ENCODE measurements at places on chromosomes 1 and 21. TPM values are rescaled to one million over a fixed set of nuclear protein-coding genes. Genes with fewer than 3 reads are reported as not detected.

- no peak for DNase-seq
These were observed 5.6 kb downstream of the SETDB1 start for GRCh38 chr1:150931773-150932172.

The SH3D21 gene
- 19.4 TPM for total RNA-seq

DNA sequence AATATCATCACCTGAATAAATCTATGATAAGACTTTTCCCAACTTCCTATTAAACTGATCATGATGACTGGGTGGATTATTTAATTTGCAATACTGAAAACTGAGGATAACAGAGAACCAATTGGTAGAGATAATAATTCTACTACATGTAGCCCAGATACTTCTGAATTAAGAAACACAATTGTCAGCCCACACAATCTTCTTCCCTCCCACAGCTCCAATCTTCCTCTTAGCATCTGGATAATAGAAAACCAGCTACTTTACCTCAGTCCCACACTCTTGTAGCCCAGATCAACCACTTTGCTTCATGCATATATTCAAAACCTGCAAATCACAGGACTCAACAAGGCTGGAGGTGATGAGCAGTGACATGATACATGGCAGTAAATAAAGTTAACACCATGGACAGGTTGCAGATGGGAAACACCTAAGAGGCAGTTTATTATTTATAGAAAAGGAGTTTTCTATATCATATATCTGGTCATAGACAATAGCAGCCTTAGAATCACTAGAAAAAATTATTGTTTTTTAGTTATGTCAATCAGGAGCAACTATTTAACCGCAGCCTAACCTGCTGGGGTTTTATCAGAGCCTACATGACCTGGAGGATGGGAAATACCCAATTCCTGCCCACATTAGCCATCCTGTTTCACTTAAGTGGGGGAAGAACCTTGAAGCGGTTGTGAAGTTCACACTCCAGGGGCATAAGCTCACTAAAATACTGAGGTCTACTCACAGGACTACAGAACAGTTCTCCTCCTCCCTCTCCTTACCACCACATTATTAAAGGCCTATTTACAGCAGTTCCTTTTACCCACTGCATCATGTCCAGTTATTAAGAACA is 16.7 kb downstream of the FRRS1 start:
- no peak for DNase-seq

- no peak for DNase-seq
These were observed 120.8 kb downstream of the DMRTB1 start for GRCh38 chr1:53580009-53580400.

DNA sequence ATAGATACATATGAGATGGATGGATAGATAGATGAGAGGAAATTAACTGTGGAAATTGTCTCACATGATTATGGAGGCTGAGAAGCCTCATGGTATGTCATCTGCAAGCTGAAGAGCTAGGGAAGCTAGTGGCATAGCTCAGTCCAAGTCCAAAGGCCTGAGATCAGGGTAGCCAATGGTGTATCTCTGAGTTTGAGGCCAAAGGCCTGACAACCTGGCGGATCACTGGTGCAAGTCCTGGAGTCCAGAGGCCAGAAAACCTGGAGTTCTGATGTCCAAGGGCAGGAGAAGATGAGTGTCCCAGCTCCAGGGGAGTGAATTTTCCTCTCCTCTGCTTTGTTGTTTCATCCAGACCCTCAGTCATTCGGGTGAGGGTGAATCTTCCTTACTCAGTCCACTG is 43.9 kb upstream of the SPOCD1 start:
- DNase-seq: no peak

- no peak for DNase-seq
These were observed 142.2 kb downstream of the LHX8 start for GRCh38 chr1:75276385-75276784.

DNA sequence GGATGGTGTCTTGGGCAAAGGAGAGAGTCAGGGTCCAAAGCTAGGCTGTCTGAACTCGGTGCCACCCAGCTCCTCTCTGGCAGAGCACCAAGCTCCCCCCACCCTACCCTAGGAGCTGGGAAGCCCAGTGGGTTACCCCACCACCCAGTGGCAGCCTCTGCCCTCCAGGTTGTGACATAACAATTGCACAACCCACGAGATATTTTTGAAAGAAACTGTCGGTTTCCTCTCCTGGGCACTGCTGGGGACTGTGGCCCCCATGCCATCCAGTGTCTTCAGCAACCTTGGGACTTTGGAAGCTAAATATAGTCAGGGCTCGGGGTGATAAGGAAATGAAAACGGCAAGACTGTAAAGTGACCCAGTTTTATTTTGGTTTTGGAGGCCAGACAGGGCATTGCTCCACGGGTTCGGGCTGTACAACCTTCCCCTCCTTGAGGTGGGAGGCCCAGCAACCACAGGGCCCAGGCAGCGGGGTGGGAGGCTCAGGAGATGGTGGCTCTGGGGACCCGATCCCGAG is 1.4 kb downstream of the CITED4 start:
- DNase-seq: no peak

The CCDC28B gene
- total RNA-seq: 37.1 TPM

The FAM72C gene
- total RNA-seq: 16.9 TPM

The UQCRHL gene
- 1.5 TPM for total RNA-seq

- no peak for DNase-seq
These were observed 63.3 kb upstream of the PTGFR start for GRCh38 chr1:78427506-78427905.

DNA sequence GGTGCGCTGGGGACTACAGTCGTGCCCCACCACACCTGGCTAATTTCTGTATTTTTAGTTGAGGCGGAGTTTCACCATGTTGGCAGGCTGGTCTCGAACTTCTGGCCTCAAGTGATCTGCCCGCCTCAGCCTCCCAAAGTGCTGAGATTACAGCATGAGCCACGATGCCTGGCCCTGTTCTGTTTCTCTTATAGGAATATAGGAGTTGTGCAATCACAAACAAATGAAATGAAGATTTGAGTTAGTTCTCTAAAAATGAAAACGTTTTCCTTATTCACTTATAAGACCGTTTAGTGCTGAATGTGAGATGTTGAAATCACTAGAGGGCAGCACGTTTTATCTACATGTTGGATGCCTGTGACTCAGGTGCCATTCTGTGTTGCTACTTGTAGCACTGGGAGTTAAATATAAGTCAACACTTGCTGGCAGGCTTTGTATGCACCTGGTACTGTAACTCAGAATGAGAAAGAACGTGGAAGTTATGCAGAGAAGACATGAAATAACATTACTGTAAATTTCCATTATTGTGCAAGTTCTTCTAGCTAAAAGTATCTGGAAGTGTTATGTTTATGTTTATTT is 45.8 kb downstream of the MIGA1 start:
- peak; percentile 63 for DNase-seq

The PLEKHA6 gene
- total RNA-seq: 0.07 TPM

DNA sequence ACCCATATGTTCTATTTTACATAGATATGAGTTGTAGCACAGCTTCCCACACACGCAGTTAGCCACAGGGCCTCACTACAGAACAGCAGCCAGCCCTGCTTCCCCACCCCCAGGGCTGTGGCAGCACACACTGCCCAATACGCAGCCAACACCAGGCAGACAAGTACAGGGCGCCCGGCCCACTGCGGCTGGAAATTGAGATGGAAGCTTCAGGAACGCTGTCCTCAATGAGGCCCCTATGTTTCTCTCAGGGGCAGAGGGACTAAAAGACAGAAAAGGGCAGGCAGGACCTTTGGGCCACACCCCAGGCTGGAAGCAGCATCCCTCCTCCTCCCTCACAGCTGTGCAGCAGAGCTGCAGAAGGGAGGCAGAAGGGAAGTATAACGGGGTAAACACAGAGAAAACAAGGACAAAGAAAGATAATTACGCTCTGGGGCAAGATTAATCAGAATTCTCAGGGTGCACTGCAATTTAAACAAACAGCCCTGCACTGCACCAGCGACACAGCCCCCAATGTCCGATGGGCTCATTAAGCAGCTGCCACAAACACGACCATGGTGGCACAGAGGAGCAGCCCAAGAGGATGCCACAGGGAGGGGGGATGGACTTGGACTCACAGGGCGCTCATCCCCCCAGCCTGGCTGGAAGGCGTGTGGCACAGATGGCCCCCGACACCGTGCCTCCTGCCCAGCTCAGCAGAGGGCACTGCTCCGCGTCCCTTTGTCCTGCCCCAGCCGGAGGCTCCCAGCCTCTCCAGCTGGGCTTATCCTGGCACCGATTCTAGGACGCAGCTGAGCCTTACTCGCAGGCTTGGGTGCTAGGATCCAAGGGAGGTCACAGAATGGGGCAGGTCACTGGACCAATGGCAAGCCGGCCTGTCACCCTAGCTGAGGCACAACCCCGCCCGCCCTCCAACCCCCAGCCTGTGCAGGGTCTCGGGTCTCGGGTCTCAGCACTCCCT is 14.2 kb downstream of the WDR4 start:
- no peak for DNase-seq

- DNase-seq: peak; percentile 63
These were observed 6.9 kb upstream of the IL22RA1 start for GRCh38 chr1:24149866-24150233.

The INSRR gene
- 0.68 TPM for total RNA-seq

- no peak for DNase-seq
These were observed 27.8 kb downstream of the CDK18 start for GRCh38 chr1:205532026-205532898.
